Stimulated activated naive CD4-positive, alpha-beta T cell treated with Interleukin-2 at 50 U/mL for 16 hours (primary cell): ENCODE measurements at places on chromosomes 2 and 18.

- DNase-seq: no peak
These were observed 369 bp downstream of the CDK5R2 start for GRCh38 chr2:218959761-218960308.

DNA sequence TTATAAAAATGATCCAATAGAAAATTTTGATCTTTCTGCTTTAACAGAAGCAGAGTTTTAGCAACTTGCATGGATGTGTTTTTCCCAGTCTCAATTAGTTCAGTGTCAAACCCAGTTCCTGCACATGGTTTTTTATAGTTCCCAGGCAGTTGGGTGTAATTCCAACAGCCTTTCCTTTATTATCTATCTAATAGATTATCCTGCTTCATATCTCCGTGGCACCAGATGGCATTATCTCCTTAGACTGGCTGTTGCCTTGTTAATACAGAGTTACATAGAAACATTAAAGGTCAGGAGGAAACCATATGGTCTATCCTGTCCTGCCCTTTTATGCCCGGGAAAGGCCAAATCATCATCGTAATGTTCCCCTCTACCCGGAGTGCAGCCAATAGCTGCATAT is 400.9 kb upstream of the SMIM21 start:
- no peak for DNase-seq

DNA sequence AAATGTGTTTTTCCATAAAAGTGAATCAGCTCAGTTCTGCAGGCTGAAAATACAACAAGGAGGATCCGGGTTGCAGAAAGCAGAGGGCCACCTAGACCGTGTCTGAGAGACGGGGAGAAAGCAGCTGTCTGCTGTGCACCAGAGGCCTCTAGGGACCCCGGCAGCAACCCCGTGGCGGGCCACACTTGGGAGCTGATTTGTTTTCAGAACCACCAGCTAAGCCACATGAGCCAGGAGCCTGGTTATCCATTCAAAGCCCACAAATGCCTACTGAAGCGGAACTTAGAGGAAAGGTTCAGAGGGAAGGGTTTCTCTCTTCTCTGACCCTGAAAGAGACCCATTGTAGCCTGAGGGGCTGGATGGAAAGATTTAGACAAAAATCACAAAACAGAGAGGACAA is 28.4 kb upstream of the ID2 start:
- DNase-seq: no peak

DNA sequence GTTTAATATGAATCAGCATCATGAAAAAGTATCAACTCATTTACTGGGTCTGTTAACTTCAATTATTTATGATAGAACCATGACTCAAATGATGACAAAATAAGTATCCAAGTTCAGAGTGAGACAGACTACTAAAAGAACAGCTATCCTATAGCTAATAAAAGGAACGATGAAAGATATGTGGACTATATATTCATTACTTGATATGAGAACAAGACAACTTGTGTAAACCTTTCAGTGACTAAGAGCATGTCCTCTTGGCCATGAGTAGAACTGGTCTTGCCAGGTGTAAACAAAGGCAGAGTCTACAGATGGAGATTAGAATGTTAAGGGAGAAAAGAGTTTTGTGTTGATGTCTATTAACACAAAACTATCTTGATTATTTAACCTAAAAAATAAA is 360.4 kb upstream of the ZC3H15 start:
- no peak for DNase-seq

DNA sequence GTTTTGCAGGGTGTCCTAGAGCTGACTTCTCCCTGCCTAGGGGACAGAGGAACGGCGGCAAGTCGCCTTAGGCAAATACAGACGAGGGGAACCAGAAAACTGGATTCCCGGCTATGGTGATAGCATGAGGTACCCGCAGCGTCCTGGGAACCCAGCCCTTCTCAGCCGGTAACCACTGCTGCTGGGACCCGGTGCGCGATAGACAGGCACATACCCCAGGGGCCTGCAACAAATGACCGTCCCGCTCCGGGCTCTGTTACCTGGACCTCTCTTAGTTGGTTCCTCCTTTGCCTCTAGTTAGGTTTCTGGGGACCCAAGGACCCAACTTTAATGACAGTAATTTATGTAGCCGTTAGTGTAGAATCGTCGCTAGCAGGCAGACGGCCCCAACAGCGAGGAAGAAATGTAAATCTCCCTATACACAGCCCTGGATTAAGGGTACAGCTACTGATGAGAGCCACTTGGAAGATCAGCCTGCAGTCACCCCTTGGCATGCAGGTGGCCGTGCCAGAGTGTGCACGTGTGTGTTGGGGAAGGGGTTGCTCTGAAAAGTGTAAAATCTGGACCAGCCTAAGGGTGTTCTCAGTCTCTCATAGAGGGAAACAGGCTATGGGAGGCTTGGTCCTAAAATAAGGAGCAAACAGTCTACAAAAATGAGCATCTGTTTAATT is 819 bp upstream of the SERPINE2 start:
- no peak for DNase-seq
